ENCODE measurements at places on chromosomes 2 and 18.

DNA sequence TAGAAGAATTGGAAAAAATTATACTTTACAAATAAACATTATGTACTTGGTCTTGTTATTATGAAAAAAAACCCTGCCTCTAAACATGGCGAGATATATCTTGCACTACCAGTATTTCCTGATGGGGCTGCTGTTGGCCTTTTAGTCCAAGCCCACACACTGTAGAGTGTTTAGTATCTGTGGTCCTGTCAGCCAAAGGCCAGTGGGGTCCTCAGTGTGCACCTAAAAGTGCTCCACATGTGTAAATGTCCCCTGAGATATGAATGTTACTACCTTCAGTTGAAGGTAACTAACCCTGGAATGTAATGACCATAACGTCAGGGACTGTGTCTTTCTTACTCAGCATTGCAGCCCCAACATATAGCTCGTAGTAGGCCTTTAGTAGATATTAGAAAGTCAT lies 71.1 kb upstream of the HK2 start:
- no peaks in the 10 kb centered on the region for H3K36me3 ChIP-seq
- H3K27ac ChIP-seq: no peak overlapping the region
- H3K27me3 ChIP-seq: no peaks in the 10 kb centered on the region

GRCh38 chr2:136334967-136335366 lies 217.0 kb upstream of the CXCR4 start:
- H3K4me1 ChIP-seq: no peaks in the 10 kb centered on the region
- H3K27ac ChIP-seq: no peak overlapping the region
- H3K4me3 ChIP-seq: no peak overlapping the region
- no peaks in the 10 kb centered on the region for H3K27me3 ChIP-seq

DNA sequence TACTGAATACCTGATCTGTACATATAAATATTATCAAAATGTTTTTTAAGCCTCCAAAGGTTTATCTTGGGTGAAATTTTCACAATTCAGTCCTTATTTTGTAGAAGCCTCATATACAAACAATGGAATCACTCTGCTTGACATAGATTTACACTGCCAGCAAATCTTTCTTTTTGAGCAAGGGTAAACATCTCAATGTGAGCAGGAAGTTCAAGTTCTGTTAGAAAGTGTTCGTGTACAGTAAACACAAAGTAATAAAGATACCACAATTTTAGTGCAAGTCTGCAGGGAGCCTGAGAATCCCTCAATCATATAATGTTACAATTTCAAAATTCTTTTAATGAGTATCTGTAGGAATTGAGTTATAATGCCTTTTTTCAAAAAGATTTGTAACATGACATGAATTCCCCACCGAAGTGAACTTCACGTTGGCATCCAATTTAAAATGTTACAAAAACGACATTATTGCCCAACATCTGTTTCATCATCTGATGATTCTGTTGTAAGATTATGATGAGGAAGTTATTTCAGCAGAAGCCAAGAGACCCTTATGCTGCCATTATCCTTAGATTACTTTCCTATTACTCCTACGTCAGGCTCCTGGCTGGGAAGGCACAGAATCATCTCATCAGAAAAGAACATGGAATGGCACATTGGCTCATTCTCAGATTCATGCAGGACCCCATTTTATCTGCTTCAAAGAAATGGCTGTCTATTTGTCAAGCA lies 283.9 kb upstream of the ACVR2A start:
- DNase-seq: no peak
- H3K27ac ChIP-seq: no peak overlapping the region
- H3K4me3 ChIP-seq: no peak overlapping the region

GRCh38 chr2:127014630-127015029 lies 92.3 kb downstream of the BIN1 start:
- no peak overlapping the region for H3K4me3 ChIP-seq
- H3K27ac ChIP-seq: no peak overlapping the region
- H3K4me1 ChIP-seq: no peaks in the 10 kb centered on the region

DNA sequence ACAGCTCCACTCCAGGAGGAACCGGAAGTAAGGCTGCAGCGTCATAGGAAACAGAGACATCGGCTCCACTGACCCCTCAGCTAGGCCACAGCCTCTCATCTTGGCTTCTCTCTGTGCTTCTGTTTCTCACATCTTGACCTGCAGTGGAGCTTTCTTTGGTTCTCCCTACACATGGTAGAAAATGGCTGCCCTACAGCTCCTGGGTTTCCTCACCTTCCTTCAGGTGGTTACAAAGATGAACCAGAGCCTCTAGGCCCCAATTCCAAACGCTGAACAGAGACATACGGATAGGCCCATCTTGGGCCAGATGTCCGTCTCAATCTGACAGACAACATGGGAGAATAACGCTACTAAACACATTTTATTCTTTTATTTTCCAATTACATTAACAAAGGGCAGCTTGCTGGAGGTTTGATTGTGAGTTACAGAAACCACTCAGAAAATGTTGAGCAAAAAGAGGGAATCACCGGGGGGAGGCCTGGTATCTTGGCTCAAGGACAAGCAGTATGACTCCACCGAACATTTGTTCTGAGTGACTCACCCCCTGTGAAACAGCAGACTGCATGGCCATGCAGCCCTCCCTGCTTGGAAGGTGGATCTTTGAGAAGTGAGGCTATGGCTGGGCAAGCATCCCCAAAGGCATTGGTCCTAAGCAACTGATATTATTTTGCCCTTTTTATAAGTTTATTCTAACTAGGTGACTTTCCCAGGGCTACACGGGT lies 303.5 kb downstream of the CDCA7 start:
- H3K36me3 ChIP-seq: no peaks in the 10 kb centered on the region
- no peak overlapping the region for H3K27ac ChIP-seq
- H3K4me3 ChIP-seq: no peak overlapping the region
- no peak for DNase-seq
- H3K4me1 ChIP-seq: no peaks in the 10 kb centered on the region

- no peaks in the 10 kb centered on the region for H3K36me3 ChIP-seq
- no peaks in the 10 kb centered on the region for H3K4me1 ChIP-seq
- no peak for DNase-seq
- no peaks in the 10 kb centered on the region for H3K27me3 ChIP-seq
These were observed 77.1 kb downstream of the CYRIA start for GRCh38 chr2:16588565-16588964.

DNA sequence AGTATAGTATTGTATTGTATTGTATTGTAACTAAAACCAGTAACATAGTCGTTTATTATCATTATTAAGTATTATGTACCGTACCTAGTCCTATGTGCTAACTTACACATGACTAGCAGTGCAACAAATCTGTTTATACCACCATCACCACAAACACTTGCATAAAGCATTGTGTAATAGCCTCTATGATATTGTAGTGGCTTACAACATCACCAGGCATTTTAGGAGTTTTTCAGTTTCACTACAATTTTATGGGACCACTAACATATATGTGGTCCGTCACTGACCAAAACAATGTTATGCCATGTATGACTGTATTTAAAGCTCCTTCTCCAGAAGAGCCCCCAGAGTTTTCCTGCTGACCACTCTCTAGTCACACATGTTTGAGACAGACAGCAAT lies 306.2 kb downstream of the SETBP1 start:
- no peak overlapping the region for H3K4me3 ChIP-seq
- no peak overlapping the region for H3K27ac ChIP-seq
- no peak for DNase-seq
- H3K4me1 ChIP-seq: no peaks in the 10 kb centered on the region
- H3K27me3 ChIP-seq: no peaks in the 10 kb centered on the region

DNA sequence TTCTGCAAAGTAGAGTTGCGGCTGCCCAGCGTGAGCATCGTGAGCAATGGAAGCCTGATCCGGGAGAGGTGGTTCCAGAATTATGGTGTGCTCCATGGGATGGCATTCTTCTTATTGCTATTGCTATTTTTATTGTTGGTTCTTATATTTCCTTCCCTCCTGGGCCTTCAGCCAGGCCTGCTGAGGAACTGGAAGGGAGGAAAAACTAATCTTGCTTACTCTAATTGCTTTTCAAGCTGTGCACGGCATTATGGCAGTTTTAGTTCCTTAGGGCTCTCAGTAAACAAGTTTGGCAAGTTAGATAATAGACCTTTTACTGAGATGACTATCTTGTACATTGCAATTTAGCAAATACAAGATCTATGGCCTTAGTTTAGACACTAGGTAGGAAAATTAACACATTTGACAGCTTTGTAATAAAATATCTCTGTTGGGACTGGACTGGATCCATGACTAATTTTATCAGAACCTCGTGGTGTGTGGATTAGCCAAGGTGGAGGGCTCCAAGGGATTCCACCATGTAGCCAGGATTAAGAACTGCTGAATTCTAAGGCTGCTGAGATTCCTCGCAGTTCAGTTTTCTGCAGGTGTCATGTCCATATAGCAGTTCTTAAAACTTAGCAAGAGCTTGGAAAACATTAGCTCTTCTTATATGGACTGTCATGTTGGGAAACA lies 6.0 kb downstream of the RSAD2 start:
- DNase-seq: no peak
- no peak overlapping the region for H3K27ac ChIP-seq
- H3K4me1 ChIP-seq: peaks cover 28% of the 10 kb centered on the region
- H3K4me3 ChIP-seq: no peak overlapping the region
- H3K27me3 ChIP-seq: no peaks in the 10 kb centered on the region

DNA sequence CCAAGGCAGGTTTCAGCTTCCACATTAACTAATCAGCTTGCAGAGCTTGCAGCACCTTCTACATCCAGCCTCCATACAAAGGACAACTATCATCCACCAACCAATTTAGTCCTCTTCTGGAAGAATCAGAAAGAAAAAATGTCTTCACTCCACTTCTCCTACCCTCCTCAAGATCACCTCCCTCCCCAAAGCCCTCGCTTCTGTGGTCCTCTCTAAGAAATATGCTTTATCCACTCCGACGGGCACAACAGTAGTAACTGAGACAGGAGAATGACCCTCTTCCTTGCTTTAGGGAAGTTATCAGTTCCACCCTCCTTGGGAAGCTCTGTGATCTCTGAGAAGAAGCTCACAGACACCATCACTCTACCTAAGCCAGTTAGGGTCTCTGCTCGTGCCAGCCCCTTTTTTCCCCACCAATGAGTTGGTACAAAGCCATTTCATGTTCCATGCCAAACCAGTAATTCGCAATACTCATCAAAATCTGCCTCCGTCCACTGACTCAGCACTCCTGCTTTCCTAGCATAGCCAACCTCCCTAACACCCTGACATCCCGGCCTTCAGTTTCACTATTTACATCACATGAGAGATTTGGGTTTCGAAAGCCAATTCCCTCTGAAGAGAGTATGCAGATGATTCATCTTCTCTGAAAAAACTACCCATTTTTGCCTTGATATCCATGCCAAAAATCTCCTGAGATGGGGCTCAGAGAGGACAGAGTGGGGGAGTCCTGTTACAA lies 114.1 kb upstream of the PKDCC start:
- H3K4me3 ChIP-seq: no peak overlapping the region
- H3K27me3 ChIP-seq: no peaks in the 10 kb centered on the region
- no peak for DNase-seq
- H3K4me1 ChIP-seq: no peaks in the 10 kb centered on the region
- H3K36me3 ChIP-seq: no peaks in the 10 kb centered on the region

- H3K36me3 ChIP-seq: no peaks in the 10 kb centered on the region
- DNase-seq: no peak
- no peaks in the 10 kb centered on the region for H3K27me3 ChIP-seq
- no peak overlapping the region for H3K4me3 ChIP-seq
These were observed 493.6 kb upstream of the SPHKAP start for GRCh38 chr2:228675091-228675490.

- no peaks in the 10 kb centered on the region for H3K4me1 ChIP-seq
- H3K27me3 ChIP-seq: no peaks in the 10 kb centered on the region
- no peak overlapping the region for H3K27ac ChIP-seq
- H3K4me3 ChIP-seq: no peak overlapping the region
- H3K36me3 ChIP-seq: no peaks in the 10 kb centered on the region
These were observed 37.6 kb upstream of the ITGA6 start for GRCh38 chr2:172389685-172390339.

GRCh38 chr18:26746398-26746797 lies 119.1 kb downstream of the AQP4 start:
- H3K27ac ChIP-seq: no peak overlapping the region
- H3K4me1 ChIP-seq: no peaks in the 10 kb centered on the region
- no peaks in the 10 kb centered on the region for H3K36me3 ChIP-seq
- no peak overlapping the region for H3K4me3 ChIP-seq
- peaks cover 3% of the 10 kb centered on the region for H3K27me3 ChIP-seq
- DNase-seq: no peak

- H3K4me1 ChIP-seq: no peaks in the 10 kb centered on the region
- H3K36me3 ChIP-seq: no peaks in the 10 kb centered on the region
- no peak for DNase-seq
- peaks cover 2% of the 10 kb centered on the region for H3K27me3 ChIP-seq
- no peak overlapping the region for H3K27ac ChIP-seq
These were observed 70.0 kb upstream of the ATP5MC3 start for GRCh38 chr2:175251425-175252041.

DNA sequence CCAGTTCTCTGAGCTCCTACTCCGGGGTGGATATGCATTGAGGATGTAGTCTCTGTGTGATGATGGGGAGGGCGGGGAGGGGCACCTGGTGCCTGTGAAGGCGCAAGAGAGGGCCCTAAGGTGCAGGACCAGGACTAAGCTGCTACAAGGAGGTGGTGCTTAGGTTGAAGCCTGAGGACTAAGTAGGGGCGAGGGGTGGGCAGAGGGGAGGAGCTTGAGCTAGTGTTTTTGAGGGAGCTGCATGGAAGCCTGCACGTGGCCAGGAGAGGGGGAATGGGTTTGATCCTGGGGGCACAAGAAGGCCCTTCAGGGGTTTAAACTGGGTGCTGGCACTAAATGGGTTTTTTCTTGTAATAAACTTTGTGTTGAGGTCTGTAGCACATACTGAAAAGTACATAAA lies 105.0 kb downstream of the UGGT1 start:
- DNase-seq: no peak
- no peak overlapping the region for H3K27ac ChIP-seq
- H3K36me3 ChIP-seq: peaks cover 8% of the 10 kb centered on the region
- H3K4me1 ChIP-seq: no peaks in the 10 kb centered on the region
- no peak overlapping the region for H3K4me3 ChIP-seq
- no peaks in the 10 kb centered on the region for H3K27me3 ChIP-seq

DNA sequence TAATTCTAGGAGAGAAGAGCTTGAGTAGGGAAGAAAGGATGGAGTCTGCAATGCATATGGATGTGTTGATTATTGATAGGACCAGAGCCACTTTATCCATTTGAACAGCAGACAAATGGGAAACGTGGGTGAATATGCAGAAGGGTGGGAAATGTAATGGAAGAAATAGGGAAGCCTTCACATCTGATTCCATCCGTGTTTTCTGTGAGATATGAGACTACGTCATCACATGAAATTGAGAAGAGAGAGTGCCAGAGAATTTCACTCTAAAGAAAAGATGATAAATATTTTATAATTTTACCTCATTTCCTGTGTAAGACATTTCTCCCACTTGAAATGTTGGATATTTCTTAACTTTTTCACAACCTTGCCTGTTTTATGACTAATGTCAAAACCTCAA lies 788.4 kb upstream of the FAM98A start:
- H3K4me3 ChIP-seq: no peak overlapping the region
- DNase-seq: no peak
- H3K36me3 ChIP-seq: no peaks in the 10 kb centered on the region
- H3K27me3 ChIP-seq: no peaks in the 10 kb centered on the region

GRCh38 chr2:127698553-127699355 lies 2.5 kb upstream of the SFT2D3 start:
- H3K27ac ChIP-seq: no peak overlapping the region
- no peak for DNase-seq
- peaks cover 27% of the 10 kb centered on the region for H3K4me1 ChIP-seq
- no peak overlapping the region for H3K4me3 ChIP-seq
- peaks cover 5% of the 10 kb centered on the region for H3K36me3 ChIP-seq
